ENCODE measurements at places on chromosomes 12 and 14.

- DNase-seq = no peak
Measured at GRCh38 chr14:69149461-69150244, 3.3 kb downstream of the DCAF5 start.

- DNase-seq = no peak
Measured at GRCh38 chr14:53473480-53473879, 320.4 kb upstream of the DDHD1 start.

DNA sequence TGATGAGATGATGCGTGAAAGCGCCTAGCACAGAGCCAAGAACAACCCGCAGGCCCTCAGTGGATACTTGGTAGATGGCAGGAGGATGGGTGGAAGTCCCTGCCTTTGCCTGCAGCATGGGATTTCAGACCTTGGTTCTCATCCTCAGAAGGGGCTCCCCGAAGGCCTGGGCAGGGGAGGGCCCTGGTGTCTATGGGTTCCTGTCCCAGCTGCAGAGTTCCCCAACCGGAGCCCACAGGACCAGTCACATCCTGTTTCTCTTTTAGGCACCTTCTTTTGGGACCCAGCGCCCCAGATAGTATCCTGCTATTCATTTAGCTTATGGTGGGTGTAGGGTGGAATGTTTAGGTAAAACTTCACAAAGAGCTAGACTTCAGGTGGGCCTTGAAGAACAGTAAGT lies 55.5 kb downstream of the CALM1 start:
- DNase-seq = no peak

DNA sequence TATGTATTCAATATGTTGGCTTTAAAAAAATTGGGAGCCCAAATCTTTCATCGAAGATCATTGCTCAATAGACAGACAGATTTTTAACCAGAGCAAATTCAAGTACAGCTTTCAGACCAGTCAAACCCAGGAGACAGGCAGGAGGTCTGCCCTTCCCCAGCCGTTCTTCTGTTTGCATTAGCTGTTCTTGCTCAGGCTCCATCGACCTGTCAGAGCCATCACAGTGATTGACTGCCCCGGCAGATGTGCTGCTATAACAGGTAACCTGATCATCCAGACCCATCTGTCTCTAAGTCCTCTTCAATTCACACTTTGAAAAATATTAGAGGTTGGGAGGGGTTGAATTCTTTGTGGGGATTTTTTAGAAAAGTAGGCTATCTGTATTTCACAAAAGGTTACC lies 453.5 kb downstream of the FOXG1 start:
- no peak for DNase-seq

DNA sequence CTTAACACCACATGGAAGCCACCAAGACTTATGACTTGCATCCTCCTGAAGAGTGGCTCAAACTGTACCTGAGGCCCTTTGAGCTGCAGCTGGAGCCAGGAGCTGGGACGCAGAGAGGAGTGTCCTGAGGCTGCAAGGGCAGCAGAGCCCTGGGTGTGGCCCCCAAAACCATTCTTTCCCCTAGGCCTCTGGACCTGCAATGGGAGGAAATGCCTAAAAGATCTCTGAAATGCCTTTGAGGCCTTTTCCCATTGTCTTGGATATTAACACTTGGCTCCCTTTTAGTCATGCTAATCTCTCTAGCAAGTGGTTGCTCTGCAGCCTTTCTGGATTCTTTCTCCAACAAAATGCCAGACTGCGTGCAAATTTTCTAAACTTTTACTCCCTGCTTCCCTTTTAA lies 156.1 kb downstream of the SLC38A4 start:
- no peak for DNase-seq

- DNase-seq = no peak
Measured at GRCh38 chr14:51938821-51939220, 50.5 kb upstream of the RTRAF start.

GRCh38 chr14:42523666-42524065 lies 917.0 kb downstream of the LRFN5 start:
- DNase-seq = no peak

GRCh38 chr12:69468237-69469026 lies 1.8 kb upstream of the FRS2 start:
- no peak for DNase-seq

GRCh38 chr14:83909507-83909906 lies 1620.4 kb upstream of the FLRT2 start:
- no peak for DNase-seq

GRCh38 chr12:107369006-107369405 lies 275.7 kb upstream of the CRY1 start:
- no peak for DNase-seq

- no peak for DNase-seq
Measured at GRCh38 chr12:58481811-58482210, 438.5 kb downstream of the LRIG3 start.

GRCh38 chr12:39935275-39935674 lies 170.6 kb downstream of the SLC2A13 start:
- DNase-seq = no peak

GRCh38 chr12:63420206-63420644 lies 248.1 kb downstream of the DPY19L2 start:
- DNase-seq = no peak

- DNase-seq = no peak
Measured at GRCh38 chr14:96249029-96249428, 7.0 kb upstream of the BDKRB1 start.

- no peak for DNase-seq
Measured at GRCh38 chr14:78314484-78314883, 144.3 kb downstream of the NRXN3 start.

GRCh38 chr14:78091361-78091760 lies 78.8 kb upstream of the NRXN3 start:
- DNase-seq = no peak

DNA sequence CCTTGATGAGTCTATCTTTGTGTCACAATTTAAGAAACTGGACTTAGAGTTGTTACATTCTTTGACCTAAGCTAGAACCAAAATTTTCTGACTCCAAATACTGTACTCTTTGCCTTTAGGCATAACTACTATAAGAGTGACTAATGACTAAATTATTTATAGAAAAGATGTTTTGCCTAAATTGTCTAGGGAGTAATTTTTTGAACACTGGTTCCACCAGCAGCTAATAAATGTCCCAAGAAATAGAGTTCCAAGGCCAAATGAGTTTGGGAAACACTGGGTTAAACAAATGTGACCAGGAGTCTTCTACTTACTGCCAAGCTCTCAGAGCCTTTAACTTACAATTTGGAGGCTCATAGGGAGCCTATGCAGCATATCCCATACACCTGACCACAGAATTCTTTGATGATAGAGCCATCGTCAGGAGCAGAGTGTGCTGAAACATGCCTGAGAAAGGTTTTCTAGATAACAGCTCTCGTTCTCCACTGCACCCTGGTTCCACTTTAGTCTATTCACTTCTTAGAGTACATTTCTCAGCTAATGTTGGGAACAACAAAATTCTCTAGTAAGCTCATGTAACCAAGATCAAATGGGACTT lies 215.9 kb upstream of the HMGA2 start:
- no peak for DNase-seq

- no peak for DNase-seq
Measured at GRCh38 chr14:75153295-75153694, 23.1 kb downstream of the TMED10 start.

DNA sequence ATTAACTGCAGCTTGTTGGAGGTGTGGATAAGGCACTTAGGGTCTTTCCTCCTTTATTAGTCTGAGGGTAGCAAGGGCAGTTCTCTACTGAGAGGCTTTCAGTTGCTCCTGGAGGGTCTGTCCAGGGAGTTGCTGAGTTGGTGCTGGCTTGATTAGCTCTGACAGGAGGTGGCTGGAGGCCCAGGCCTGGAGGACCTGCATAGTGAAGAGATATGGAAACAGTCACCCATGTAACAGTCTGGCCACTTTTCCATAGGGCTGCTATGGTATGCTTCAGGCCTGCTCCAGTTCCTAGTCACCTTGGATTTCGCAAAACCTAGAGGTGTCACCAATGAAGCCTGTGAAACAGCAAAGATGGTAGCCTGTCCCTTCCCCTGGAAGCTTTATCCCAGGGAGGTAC lies 143.3 kb upstream of the SLC38A2 start:
- DNase-seq = no peak

DNA sequence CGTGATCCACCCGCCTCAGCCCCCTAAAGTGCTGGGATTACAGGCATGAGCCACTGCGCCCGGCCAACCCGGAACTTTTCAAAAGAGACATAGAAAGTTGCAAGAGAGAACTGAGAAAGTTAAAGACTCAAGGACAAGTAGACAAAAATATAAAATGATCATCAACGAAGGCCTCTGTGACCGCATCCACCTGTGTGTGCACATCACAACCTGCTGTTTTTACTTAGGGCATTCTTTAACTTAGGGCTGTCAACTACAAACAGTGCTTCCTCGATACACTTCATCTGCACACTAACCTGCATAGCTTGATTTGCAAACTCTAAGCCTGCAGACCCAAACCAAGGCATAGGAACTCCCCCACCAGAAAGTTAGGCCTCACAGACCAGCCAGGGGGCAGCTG lies 14.8 kb downstream of the P2RX2 start:
- DNase-seq = no peak

DNA sequence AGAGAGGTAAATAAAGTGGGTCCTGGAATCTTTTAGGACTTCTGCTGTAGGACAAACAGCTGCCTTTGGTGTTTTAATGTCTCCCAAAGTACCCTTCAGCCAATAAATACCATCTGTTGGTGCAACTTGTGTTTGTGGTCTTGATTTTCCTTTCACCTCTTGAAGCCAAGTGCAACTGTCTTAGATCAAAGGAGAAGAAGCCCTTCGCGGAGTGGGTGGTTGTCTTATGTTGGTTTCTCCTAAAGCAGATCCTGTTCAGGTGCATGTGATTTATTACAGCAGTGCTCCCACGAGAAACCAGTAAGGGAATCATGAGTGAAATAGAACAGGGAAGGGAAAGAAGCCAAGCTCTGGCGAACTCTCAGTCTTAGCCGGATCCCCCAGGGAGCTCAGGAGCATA lies 27.7 kb downstream of the HRK start:
- DNase-seq = no peak

- no peak for DNase-seq
Measured at GRCh38 chr12:62766496-62766895, 168.5 kb downstream of the PPM1H start.

DNA sequence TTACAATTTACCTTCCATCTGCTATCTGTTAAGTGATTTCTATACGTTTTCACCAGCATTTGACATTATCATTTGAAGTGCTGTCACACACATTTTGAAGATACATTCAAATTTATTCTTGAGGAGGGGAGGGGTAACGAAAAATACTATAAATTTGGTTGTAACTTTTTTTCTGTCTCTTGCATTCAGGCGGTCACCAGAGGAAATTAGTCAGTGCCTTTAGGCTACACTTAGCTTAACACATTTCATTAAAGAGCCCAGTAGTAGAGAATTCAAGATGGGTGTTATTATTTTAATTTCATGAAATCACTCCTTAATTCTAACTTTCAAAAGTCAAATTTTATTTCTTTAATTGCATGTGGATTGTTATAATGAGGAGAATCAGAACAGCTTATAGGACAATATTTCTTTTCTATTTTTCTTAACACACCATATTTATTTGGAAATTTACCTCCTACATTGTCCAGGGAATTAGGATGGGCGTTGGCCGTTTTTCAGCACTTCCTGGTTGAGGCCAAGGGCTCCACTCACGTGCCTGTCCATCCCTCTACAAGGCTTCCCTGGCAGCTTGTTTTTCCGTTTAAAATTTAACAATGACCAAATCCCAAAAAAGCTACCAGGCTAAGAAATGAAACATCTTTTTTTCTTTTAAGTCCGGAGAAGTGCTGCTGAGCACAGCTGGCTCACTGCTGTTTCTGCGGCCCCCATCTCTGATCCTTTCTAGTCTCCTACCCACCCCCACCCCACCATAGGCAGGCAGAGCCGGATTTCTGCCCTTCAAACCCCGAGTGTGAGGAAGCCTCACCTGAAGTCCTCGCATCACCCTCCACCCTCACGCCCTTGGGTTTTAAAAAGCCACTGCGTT lies 1.1 kb upstream of the FAR2 start:
- no peak for DNase-seq

DNA sequence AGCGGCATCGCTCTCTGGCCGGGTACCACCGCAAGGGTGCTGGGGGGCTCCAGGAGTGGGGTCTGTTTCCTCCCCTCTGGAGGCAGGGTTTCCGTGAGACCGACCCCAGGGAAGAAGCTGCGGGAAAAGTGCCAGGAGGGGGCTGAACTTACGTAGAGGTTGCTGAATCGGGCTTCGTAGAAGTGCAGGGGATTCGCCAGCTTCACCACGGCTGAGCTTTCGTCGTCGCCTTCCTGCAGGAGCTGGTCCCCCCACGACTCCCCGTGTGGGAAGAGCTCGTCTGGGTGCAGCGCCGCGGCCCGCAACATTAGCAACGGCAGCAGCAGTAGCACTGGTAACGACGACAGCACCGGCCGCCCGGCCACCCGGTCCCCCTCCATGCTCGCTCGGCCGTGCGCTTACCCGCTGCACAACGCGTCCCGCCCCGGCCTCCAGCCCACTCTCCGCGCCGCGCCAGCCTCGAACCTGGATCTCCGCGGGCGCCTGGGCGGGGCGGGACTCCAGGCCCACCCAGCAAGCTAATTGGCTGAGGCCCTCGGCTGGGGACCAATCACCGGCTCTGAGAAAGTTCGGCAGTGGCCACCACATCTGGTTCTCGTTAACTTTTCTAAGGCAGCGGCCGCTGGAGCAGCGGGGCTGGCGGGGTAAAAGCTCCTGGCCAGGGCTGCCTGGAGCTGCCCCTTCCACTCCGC lies at the start of gene NID2:
Gene NID2, minus strand, starts transcription at position 445 of the 692 bp plus-strand sequence. Its CDS starts 65 bp downstream, at position 380.
- DNase-seq = peak; percentile 53

DNA sequence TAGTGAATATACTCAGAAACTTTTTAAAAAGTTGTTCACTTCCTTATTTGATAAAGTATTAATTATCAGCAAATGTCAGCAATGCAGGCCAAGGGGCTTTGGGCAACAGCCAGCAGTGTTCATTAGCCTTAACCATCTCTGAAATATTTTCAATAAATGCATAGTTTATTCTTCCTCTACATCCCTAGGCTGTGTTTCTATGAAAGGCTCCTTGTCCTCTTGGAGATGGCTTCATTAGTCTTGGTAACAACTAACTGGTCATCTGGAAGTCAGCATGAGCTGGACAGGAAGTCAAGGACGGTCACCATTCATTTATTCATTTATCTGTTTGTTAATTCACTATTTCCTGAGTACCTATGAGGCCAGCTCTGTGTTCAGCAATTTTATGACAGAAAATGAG lies 124.0 kb upstream of the TMEM132D start:
- DNase-seq = no peak

- no peak for DNase-seq
Measured at GRCh38 chr12:83261998-83262397, 575.3 kb downstream of the TMTC2 start.

- no peak for DNase-seq
Measured at GRCh38 chr12:9943240-9943639, 11.1 kb upstream of the CLEC2A start.

DNA sequence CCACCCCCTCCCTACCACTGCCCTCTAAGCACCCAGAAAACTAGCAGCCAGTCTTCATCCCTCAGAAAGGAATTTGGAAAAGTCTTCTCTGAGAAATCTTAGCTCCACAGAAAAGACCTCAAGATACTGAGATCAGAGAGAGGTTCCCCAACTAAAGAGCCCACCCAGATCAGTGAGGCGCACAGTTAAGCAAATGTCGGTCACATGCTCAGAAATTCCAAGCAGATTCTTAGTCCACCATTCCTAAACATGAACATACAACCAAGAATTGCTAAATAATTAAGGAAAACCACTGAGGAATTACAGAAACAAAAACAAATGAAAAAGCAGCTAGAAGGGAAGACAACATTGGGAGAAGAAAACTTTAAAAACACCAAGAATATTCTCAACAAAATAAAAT lies 32.3 kb downstream of the MED13L start:
- no peak for DNase-seq

Data from stimulated activated CD4-positive, alpha-beta T cell treated with anti-CD3 and anti-CD28 coated beads, Interleukin-12 subunit alpha, Interleukin-12 subunit beta, amount 100 ng/mL, for 48 hours (primary cell).